HCEC 1CT (cell line): ENCODE measurements at places on chromosomes 1 and 21.

- no peak for DNase-seq
Observed at GRCh38 chr21:41011098-41011731, 156.7 kb upstream of the BACE2 start.

GRCh38 chr21:46394595-46395104 is 64.0 kb upstream of the DIP2A start:
- no peak for DNase-seq

DNA sequence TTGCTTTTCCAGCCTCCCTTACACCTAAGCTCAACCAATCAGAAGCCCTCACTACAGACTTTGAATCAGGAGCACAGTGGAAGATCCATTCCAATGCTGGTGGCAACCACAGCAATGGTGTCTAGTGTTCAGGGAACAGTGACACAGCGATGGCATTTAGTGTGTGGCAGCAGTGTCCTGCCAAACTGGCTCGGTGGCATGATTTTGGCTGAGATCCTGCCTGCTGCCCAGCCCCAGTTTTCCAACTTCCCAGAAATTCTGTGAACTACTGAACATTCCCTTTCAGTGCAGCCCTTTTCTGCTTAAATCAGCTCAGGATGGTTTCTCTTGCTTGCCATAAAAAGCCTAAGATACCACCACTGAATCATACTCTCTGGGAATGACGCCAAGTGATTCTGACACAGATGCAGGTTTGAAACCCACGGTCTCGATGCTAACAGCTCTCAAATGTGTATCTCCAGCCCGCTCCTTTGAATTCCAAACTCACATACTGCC is 8.8 kb downstream of the ASAP3 start:
- peak; percentile 71 for DNase-seq

DNA sequence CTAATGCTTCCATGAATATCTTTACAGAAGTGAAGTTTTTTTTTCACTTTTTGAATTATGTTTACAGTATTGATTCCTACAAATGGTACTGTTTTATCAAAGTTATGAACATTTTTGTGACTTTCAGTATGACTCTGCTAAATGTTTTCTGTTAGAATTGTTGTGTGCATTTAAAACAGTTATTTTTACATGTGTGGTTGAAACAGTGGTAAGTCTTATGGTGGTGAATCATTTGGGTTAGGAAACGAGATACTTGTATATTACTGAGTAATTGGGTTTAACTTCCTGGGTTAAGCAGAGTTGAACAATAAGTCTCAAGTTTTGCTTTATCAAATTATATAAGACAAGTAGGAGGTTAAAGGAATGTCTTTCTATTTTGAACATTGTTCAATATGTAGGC is 66.8 kb downstream of the VPS13D start:
- peak; percentile 87 for DNase-seq

- no peak for DNase-seq
Observed at GRCh38 chr1:100237091-100237490, 12.5 kb downstream of the DBT start.

DNA sequence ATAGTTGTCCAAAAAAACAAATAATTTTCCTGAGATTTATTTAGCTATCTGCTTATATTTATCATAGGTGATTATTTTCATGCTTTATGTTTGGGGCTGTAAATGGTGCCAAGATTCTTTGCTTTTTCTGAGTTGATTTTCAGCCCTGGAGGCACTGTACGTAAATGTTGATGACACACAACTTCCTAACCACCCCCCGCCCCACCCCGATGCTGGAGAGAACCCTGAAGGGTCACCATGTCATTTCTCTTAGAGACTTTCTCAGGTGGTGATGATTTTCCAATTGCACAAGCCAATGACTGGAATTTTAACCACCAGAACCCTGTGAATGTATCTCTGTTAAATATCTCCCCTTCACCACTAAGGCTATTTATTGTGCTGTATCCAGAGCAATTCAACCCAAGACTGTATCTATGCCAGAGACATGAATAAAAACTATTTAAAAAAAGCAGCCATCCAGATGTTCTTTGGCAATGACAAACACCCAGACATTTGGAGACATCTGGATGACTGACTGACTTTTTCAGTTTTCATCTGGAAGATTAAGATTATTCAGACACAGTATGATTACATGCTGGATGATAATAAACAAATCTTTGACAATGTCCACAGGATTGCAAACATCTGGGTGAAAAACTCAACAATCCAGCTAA is 346.0 kb downstream of the LMX1A start:
- no peak for DNase-seq

GRCh38 chr1:157785248-157785647 is 8.3 kb upstream of the FCRL2 start:
- no peak for DNase-seq

DNA sequence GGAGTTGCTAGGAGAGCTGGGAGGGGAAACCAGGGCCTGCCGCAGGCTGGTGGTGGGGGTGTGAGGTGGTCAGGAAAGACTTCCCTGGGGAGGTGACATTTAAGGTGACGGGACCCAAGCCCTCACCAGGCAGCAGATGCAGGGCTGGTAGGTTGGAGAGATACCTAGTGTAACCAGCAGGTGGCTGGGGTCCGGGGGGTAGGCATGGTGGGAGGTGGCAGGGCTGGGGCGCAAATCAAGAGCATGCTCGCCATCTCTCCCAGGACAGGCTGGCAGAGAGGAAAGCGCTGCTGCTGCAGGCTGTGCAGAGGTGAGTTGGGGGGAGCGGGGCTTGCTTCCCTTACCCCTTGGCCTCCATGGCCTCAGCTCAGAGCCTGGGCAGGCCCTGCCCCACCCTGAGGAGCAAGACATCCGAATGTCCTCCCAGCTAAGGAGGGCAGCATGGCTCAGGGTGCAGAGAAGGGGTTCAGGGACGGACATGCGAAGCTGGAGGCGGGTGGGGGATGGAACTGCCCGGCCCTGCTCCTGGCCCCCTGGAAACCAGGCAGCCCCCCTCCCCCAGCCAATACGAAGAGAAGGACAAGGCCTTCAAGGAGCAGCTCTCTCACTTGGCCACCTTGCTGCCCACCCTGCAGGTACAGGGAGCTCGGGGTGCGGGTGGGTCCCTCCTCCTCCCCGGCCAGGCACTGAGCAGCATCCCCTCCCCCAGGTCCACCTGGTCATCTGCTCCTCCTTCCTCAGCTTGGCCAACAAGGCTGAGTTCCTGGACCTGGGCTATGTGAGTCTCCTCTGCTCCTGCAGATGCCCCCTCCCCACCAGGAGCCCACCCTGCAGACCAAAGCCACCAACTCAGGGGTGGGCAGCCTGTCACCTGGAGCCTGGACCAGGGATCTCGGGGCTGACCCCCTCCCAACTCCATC is 4.0 kb downstream of the RNF207 start:
- no peak for DNase-seq

DNA sequence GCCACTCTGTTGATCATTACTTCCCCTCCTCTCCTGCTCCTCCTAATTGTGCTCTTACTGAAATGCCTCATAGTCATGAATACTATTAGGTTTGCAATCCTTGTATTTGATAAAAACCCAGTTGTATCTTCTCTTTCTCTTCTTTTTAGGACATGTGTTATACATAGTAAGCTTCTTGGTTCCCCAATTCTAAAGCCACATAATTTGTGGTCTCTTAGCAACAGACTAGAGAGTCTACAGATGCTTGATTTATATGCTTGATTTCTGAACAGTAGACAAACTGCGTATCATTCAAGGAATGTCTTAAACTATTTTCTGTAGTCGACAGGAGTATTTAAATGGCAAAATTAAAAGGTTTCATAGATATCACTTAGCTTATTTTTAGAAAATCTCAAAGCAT is 1598.9 kb downstream of the PLA2G4A start:
- no peak for DNase-seq

GRCh38 chr1:54227091-54227602 is 27.2 kb downstream of the MRPL37 start:
- DNase-seq: peak; percentile 20
